Spinal cord (tissue), 10 donors: ENCODE measurements at places on chromosomes 2 and 18. TPM values are rescaled to one million over a fixed set of nuclear protein-coding genes. Genes with fewer than 3 reads are reported as not detected.

C2orf66 gene
- polyA plus RNA-seq = 3.0 TPM

AQP12B gene
- 0.56 TPM for polyA plus RNA-seq

CDK5R2 gene
- 62.5 TPM for polyA plus RNA-seq

DUSP2 gene
- 10.7 TPM for polyA plus RNA-seq

PXDN gene
- polyA plus RNA-seq = 69.7 TPM

DYSF gene
- polyA plus RNA-seq = 6.5 TPM

PPP1R7 gene
- polyA plus RNA-seq = 101 TPM

ALK gene
- polyA plus RNA-seq = 16.7 TPM

TRAF3IP1 gene
- 18.0 TPM for polyA plus RNA-seq

ANTXR1 gene
- polyA plus RNA-seq = 47.5 TPM

MYL1 gene
- polyA plus RNA-seq = 11.8 TPM

DNAJC5G gene
- polyA plus RNA-seq = 0.48 TPM

LBX2 gene
- polyA plus RNA-seq = not detected

CAPN14 gene
- 0.62 TPM for polyA plus RNA-seq

MSH6 gene
- polyA plus RNA-seq = 40.0 TPM

- no peak for DNase-seq
These were observed 11.3 kb upstream of the MALL start for GRCh38 chr2:110126906-110127305.

GRCh38 chr2:189486237-189486770 is 45.0 kb downstream of the WDR75 start:
- DNase-seq = no peak

DNA sequence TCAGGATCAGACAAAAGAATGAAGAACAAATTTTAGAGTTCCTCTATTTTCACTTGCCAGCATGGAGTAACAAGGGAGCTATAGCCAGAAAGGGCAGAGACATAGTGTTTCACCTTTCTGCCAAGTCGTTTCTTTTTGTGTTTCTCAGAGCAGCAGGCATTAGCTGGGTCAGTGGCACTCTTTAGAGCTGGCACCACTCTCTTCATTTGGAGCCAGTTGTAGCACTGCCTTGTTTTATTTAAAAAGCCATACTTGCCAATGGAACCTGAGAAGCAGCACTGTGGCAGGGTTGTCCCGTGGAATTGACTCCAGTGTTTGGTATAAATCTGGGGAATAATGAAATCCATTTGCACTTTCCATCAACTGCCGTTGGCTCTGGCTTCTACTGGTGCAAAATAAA is 64.0 kb downstream of the LRRTM4 start:
- DNase-seq = peak; percentile 50

DNA sequence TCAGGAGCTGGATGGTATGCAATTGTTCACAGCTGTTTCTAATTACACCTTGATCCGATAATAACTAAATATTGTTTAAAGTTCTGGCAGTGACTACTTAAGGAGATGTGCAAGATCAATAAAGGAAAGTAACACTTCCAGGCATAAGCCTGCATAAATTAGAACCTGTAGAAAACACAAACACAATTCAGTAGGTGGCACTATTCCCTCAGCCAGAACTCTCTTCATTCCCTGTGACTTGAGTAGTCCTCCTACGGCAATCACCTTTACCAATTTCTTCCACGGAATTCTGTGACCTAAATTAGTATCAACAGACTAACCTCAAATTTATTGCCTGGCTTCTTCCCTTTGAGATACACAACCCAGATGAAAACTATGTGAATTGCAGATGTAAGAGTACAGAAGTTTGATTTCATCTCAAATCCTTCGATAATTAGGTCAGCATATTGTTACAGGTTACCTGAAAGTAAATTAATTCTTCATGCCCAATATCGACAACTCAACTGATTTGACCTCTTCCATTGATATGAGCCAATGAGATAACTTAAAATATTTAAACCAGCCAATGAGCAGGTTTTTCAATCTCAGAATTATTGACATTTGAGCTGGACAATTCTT is 137.8 kb downstream of the PID1 start:
- peak; percentile 86 for DNase-seq

- no peak for DNase-seq
These were observed 173.0 kb downstream of the BABAM2 start for GRCh38 chr2:28063492-28063962.

DNA sequence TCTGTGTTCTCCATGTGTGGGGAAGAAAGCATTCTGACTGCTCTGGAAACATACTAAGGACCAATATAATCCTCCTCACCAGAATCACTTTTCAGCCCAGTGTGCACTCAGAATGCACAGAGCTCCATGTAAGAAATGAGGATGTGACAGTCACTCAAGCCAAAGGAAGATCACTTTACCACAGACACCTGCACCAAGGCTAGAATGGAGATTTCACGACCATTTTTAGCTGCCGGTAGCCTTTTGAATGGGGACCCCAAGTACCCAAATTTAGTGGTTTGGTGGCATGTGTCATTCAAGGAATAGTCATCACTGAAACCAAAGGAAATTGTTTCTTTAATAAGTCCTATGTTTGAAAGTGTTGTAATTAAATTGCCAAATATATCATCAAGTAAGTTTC is 613.2 kb upstream of the ACVR2A start:
- no peak for DNase-seq

DNA sequence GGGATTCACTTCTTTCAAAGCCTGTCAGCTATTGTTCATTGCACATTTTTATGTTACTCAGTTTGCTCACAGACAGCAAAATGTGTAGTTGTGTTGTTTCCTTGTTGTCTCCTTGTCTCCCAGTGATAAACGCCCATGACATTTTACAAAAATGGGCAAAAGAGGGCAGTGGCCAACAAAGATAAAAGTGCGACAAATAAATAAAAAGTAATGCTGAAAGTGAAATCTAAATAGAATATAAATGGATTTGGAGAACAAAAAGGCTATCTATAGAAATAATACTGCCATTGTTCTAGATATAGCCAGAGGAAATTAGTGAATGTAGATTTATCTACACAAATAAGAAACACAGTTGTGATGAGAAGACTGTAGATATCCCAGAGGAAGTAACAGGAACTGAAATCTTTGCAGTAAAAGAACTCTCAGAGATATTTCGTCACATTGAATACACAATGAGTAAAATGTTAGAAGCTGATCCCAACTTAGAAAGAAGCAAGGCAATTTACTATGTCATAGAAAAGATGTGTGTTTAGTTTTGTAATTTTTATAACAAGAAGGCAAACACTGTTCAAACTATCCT is 1186.2 kb upstream of the FAM98A start:
- no peak for DNase-seq

- no peak for DNase-seq
These were observed 14.8 kb downstream of the AFTPH start for GRCh38 chr2:64538764-64539433.

DNA sequence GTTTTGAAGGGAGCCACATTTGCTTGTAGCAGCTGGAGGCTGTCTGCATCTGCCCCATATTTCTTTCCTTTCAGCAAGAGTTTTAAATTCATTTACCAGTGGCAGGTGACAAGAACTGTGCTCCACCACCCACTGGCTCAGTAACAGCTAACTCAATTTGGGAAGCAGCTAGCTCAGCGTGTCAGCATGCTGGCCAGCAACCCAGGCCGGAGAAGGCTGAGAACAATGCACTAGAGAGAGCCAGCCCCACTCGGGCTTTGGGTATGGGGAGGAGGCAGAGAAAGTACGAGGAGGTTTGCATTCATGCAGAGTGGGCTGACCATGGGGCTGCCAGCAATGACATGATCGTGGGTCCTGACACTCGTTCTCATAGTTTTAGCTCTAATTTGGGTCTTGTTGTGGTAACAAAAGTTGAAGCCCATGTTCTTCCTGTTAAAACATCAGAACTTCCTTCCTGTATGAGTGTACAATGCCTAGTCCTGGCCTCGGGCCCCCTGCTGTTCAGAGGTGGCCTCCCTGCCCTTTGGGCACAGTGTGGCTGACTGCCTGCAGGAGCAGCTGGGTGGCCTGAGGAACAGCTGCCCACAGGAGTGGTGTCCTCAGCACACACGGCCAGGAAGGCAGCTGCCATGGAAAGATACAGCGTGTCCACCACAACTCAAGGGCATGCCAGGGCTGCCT is 23.0 kb downstream of the CDC42EP3 start:
- DNase-seq = no peak

- no peak for DNase-seq
These were observed 40.7 kb downstream of the ARHGAP25 start for GRCh38 chr2:68775272-68775842.

- DNase-seq = no peak
These were observed 229.3 kb upstream of the PXDN start for GRCh38 chr2:1973636-1974035.

- no peak for DNase-seq
These were observed 740.8 kb upstream of the HS6ST1 start for GRCh38 chr2:129059476-129059875.

GRCh38 chr2:203709416-203710040 is 3.1 kb downstream of the CD28 start:
- DNase-seq = no peak

DNA sequence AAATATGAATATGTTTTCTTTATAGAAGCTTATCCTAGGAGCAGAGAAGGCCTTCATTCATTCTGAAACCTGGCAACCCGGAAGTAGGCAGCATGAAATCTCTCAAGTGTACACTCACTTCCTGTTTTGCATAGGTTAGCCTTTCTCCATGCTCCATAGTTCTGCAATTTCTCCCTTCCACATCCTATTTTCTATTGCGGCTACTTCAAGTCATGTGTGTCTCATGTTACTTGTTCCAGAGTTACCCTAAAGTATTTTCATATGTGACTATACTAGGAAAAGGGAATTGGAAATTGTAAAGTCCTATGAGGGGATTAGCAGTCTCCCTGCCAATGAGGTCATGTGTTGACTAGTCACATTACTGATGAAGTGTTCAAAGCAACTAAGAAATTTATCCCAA is 320.6 kb downstream of the NCKAP5 start:
- no peak for DNase-seq

DNA sequence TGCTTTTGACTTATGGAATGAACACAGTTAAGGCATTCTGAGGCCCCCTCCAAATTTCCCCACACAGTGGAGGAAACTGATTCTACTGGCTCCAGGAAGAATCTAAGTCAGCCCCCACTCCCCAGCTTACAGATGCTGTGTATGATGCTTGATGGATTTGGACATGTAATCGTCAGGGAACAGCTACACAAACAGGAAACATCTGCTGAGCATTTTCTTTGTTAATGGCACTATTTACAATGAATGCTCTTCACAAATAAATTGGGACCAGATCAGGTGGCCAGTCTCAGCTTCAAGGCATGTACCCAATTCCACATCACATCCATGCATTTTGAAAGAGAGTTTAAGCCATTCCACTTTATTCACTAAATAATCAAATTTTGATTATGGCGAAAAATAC is 562.3 kb downstream of the SOX11 start:
- DNase-seq = no peak

DNA sequence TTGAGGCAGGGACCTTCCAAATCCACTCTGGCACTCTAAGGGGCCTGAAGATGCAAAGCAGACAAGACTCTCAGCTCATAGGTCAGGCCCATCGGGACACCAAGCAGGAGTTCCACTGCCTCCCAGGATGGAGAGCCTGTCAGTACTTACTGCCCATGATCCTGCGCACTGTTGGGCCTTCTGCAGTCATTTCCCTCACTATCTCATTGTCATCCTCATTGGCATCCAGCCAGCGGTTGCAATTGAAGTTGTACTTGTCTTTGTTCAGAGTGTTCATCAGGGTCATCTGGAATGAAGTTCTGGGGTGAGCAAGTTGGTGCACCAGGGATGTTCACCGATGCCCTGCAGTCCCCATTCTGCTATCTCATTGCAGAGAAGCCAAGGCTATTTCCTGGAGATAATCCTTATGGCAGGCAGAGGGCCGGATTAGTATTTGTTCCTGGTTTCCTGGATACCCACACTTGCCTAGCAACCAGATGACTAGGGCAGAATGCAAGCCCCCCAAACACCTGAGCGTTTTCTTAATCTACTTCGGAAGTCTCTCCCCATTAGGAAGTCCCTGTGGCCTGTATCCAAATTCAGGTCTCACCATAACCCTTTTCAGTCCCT is 65.1 kb downstream of the LOXHD1 start:
- DNase-seq = no peak

- no peak for DNase-seq
These were observed 855.7 kb downstream of the TRIB2 start for GRCh38 chr2:13572466-13572865.

GRCh38 chr2:144683966-144684365 is 164.0 kb upstream of the ZEB2 start:
- DNase-seq = no peak

GRCh38 chr2:98084869-98085238 is 2.1 kb upstream of the VWA3B start:
- no peak for DNase-seq

DNA sequence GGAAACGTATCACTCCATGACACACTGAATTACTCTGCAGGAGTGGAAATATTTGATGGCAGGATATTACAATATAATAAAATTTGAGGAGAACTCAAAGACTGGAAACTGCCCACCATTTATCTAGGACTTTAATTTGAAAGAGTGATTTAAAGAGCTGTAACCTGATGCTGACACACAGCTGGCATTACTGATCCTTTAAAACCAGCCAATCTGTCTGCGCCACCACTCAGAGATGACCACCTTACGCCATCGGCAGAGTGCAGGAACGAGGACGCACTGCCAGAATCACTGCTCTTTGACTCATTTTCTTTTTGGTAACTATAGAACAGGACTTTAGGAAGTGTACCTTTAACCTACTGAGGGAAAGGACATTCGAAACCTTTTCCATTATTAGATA is 114.1 kb downstream of the EPB41L3 start:
- no peak for DNase-seq

DNA sequence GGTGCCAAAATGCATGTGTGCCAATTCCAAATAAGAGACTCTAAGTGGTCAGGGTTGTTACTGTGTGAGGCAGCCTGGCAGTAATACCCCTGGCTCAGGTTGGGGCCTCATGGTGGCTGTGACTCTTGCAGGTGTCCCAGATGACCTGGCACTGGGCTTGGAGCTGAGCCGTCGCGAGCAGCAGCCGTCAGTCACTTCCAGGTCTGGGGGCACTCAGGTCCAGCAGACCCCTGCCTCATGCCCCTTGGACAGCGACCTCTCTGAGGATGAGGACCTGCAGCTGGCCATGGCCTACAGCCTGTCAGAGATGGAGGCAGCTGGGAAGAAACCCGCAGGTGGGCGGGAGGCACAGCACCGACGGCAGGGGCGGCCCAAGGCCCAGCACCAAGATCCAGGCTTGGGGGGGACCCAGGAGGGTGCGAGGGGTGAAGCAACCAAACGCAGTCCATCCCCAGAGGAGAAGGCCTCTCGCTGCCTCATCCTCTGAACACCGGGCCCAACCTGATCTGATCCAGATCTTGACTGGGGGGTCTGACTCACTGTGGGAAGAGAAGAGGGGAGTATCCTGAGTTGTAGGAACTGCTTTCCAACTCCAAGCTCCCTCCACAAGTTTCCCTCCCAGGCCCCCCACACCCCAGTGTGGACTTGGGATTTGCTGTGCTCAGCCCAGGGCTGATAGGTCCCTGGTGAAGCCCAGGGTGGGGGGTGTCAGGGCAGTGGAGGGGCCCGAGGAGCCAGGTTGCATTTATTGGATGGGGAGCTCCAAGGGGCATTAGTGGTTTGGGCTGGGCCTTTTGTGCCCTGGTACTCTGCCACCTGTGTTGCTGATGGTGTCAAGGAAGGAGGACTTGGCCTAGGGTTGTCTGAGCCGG is 5.6 kb downstream of the DNAJB2 start:
- DNase-seq = no peak

- DNase-seq = no peak
These were observed 10.9 kb downstream of the RNF125 start for GRCh38 chr18:32029558-32029957.

- peak; percentile 77 for DNase-seq
These were observed 161.8 kb downstream of the PRKCE start for GRCh38 chr2:45813003-45813941.
